ENCODE measurements at places on chromosomes 13 and 19.

GRCh38 chr19:8610041-8610935, at the start of gene ADAMTS10:
TSS of gene ADAMTS10 (minus strand) at chr19:8610715. CDS start at chr19:8605710, 5,005 bp downstream.
- peak; percentile 34 for DNase-seq

GRCh38 chr19:19732579-19733501, at the start of gene ZNF14:
TSS of gene ZNF14 (minus strand) at chr19:19733112. CDS start at chr19:19732958, 154 bp downstream.
- peak; percentile 82 for DNase-seq

DNA sequence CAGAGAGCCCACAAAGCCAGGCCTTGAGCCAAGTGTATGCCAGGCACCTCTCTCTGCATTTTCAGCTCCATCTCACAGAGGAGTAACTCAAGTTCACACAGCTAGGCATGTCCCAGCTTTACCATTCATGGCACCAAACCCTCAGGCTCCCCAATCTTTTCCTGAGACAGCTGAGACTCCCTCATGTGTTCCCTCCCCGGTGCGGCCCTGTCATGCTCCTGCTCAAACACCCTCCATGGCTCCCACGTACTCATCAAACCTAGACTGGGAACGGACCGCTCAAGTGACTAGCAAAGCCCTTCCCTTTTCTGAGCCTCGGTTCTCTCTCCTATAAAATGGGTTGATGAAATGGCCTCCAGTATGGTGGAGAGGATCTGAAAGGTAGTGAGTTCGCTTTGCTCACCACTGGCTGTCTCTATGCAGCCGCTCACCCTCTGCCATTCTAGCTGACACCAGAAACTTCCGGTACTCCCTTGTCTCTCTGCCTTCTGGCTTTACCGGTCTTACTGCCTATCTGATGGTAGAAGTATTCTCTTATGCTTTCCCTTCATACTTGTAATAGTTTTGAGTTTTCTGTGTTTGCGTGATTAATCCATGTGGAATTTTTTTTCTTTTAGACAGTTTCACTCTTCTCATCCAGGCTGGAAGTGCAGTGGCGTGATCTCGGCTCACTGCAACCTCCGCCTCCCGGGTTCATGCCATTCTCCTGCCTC, 7.8 kb upstream of the SLC44A2 start:
- no peak for DNase-seq

DNA sequence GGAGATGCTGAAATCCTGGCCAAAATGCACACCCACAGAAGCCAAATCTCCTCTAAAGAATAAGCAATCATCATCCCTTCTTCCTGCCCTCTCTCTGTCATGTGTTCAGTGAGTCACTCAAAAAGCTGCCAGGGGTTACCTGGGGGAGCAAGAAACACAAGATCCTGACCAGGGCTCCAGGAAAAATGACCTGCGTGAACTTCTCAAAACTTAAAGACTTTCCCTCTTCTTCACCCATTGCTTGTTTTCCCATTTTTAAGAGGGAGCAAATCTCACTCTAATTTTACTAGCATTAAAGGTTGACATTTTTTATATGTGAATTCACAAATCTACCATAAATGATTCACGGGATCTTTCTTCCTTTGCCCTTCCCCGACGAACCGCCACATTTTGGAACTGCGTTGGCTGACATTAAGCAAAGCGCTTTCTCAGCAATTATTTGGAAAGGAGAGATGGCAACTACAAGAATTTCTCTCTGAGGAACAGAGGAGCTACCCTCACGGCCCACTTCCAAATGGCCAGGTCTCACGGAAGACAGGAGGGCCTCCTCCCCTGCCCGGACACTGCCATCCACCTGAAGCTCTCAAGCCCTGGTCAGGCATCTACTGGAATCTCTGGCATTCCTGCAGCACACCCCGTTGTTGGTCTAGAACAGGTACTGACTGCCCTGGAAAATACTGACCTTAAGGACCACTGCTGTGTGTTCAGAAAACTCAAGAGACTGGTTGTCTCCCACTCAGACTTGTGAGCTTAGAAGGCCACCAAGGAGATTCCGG, 14.2 kb downstream of the TSHZ3 start:
- DNase-seq, result no peak

DNA sequence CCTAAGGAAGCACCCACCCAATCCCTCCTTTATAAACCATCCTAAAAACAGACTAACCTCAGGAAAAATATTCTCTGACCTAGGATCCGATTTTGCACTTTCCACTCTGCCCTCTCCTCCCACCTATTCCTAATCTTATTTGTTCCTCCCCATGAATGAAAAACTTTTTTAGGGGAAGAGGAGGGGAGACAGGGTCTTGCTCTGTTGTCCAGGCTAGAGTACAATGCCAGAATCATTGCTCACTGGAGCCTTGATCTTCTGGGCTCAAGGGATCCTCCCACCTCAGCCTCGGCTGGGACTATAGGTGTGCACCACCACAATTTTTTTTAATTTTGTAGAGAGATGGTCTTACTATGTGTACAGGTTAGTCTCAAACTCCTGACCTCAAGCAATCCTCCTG, 4.4 kb downstream of the ZNF564 start:
- DNase-seq, result no peak

DNA sequence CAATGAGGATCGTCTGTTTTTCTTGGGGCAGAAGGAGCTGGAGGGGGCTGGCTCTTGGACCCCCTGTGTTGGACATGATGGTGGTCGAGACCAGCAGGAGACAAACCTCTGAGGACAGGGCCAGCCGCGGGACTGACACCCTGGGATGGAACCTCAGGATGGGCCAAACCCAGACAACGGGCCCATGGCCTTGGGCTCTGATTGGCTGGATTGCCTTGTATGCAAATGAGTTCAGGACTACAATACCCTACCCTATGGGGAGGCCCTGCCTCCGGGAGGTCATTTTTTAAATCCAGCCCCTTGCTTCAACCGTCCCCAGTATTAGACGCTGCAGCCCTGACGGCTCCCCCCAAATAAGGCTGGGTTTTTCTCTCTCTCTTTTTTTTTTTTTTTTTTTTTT, 22.0 kb downstream of the SLC5A5 start:
- DNase-seq, result no peak

- no peak for DNase-seq
These were observed 1147.9 kb downstream of the UQCRFS1 start for GRCh38 chr19:28065026-28065425.

GRCh38 chr13:110463156-110463555, 98.4 kb downstream of the RAB20 start:
- DNase-seq, result no peak
